ENCODE measurements at places on chromosomes 7 and 10.

DNA sequence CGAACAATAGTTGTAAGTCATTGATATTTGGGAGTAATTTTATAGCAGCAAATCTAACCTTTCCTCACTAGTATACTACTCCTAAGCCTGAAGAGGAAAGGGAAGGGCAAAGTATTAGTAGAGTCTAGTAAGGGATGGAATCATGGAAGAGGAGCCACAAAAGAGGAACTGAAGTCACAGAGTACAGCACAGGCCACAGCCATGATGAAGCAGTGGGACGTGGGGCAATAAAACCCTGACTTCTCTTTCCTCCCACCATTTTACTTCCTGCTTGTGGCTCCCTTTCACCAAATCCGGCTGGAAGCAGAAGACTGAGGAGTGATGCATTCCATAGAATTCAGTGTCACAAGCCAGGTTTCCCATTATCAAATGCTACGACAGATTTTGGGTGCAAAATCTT lies 58.7 kb downstream of the CABCOCO1 start:
- no peak for DNase-seq

- DNase-seq: no peak
Measured at GRCh38 chr10:88074971-88075370, 211.5 kb downstream of the PTEN start.

DNA sequence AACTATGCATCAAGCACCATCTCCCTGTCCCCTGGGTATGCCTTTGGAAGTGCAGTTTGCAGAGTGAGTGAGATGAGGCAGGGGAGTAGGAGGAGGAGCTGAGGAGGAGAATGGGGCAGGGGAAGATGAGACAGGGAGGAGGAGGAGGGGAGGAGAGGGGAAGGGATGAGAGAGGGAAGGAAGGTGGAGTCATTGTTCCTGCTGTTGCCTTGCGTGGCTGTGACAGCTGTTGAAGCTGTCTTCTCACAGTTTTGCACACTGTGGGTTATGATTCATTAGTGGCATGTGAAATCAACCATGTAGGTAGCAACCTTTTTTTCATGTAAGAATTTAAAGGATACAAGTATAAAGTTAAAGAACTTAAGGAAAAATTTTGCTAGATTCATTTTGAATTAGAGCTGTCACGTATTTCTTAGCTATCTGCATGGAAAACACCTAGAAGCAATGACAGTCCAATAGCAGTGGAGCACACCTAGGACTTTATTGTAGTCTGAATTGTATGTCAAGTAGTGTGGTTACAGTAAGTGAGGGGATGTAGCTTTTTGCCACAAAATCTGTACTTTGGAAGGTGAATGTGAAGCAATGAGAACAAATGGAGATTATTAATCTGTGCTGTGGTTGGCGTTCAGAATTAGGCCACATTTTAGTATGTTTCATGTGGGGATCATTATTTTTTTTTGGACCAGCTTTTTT lies 21.7 kb downstream of the CCM2 start:
- DNase-seq: no peak

DNA sequence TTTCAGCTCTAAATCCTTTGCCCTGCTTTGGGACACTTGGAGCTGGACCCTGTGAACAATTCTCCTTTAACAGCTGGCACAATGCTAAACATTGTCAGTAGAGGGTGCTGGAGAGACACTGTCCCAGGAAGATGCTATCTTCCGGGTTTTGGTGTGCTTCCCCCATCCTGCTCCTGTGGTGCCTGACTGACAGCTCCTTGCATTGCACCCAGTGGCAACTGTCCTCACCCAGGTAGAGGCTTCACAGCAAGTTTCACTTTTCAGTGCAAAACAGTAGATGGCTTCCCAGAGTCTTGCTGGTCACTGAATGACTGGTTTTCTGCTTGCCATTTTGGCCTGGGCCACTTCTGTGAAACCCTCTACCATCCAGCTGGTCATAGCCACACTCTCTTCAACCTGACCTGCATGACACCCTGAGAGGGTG lies 77.3 kb downstream of the CDC14C start:
- DNase-seq: peak; percentile 87

- DNase-seq: no peak
Measured at GRCh38 chr7:84704380-84704779, 482.5 kb downstream of the SEMA3D start.

DNA sequence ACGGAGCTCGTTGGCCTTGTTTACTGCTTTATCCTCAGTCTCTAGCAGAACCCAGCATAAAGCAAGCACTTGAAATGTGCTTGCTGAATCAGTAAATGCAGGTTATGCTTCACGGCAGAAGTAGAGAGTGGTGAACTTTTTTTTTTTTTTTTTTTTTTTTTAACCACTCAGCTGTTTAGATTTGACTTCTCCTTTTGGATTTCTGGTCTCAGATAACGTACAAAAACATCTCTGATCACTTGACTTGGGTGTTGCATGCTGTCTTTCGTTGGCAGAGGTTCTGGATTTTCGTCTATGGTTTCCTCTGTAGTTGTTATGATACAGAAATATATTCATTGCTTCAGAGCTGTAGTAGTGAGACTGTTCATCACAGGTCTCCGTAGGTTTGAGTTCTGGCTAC lies 242.5 kb upstream of the HABP2 start:
- no peak for DNase-seq

- DNase-seq: no peak
Measured at GRCh38 chr7:22630069-22630468, 96.9 kb upstream of the IL6 start.

- no peak for DNase-seq
Measured at GRCh38 chr7:92722541-92722940, 113.8 kb downstream of the CDK6 start.

- no peak for DNase-seq
Measured at GRCh38 chr10:26621243-26621888, 76.1 kb upstream of the PDSS1 start.

DNA sequence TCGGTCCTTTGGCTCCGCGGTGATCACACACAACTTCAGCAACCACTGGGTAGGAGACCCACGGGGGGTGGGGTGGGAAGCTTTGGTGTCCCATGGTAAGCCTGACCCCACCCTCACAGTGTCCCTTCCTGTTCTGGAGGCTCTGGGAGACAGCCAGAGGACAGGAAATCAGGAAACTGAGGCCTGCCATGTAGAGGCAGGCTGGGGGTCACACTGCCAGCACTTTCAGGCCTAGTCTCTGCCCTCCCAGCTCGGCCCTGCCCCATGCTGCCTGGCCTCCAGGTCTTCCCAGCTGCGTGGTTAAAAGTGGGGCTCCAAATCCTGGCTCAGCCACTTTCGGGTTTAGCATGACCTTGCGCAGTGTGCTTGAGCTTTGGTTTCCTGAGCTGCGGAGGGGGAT lies 10.9 kb downstream of the AQP1 start:
- no peak for DNase-seq

- DNase-seq: no peak
Measured at GRCh38 chr10:116620423-116621400, at the start of gene PNLIPRP2. PNLIPRP2 (plus strand) TSS chr10:116620953.

DNA sequence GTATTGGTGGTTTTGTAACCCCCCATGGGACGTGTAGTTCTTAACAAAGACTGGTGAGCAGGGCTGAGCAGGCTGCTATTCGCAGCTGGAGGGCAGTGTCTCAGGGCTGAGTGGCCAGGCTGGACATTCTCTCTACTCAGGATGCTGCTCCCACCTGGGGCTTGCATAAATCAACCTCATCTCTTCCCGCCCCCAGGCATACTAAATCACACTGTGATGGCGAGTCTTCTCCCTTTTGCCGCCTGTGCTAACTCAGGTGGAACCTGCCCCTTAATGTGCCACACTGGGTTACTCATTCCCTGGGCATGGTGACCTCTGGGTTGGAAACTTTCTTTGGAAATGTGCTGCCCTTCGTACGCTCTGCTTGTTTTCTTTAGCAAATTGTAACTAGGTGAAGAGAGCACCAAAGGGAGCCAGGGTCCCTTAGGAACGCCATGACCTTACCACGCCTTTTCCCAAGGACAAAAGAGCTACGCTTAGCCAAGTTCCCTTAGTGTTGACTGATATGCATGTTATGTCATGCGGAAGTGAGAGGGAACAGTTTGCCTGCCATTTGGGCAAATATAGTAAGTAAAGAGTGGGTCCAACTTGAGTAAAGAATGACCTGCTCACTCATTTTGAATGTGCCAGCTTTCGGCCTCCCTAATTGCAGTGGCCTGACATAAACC lies 40.4 kb upstream of the COBL start:
- DNase-seq: no peak

DNA sequence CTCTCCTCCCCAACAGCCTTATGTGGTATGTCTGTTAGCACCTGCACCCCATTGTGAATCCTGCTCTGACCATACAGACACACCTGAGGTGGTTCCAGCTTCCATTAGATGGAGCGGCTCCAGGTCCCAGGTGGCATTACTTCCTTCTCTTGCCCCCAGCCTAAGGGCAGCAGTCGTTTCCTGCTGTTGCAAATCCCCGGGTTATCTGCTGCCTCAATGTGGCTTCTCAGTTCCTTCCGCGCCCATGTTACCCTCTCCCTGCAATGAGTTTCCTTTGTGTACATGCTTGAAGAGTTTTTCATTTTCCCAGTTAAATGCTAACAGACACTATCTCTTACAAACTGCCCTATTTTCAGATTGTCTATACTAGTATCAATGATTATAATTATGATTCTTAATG lies 62.8 kb upstream of the PRKCQ start:
- DNase-seq: no peak

- no peak for DNase-seq
Measured at GRCh38 chr10:117554241-117554814, 11.8 kb downstream of the EMX2 start.

DNA sequence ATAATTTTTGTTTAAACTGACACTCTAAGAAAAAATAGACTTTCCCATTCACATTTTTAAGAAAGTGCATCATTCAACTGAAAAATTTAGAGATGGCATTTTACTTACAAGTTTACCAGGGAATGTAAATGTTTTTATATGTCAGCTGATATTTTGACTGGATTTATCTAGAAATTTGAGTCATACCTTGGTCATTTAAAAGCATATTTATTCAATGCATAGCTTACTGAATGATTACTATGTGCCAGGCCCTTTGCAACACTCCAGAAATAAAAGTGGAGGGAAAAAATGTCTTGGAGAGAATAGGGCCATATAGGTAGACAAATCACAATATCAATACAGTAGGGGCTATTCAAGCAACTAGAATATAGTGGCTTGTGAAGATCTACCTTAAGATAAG lies 98.4 kb upstream of the FAM3C start:
- DNase-seq: no peak

- peak; percentile 33 for DNase-seq
Measured at GRCh38 chr7:146875237-146875785, 758.7 kb downstream of the CNTNAP2 start.

DNA sequence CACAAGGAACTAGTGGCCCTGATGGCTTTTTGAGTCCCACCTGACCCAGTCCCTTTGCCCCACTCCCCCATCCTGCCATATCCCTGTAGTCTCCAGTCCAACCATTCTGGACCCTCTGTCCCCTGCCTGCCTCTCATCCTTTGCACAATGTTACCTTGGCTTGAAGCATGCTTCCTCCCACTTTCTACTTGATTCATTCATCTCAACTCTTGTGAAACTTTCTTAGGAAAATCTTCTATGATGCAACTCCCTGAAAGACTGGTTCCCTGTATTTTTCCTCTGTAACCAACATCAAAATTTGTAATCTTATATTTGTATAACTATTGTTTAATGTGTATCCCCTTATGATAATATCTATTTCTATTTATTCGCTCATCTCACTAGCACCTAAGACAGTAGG lies 151.5 kb downstream of the LRRTM3 start:
- no peak for DNase-seq

GRCh38 chr10:37476285-37476684 lies 350.9 kb downstream of the ANKRD30A start:
- DNase-seq: no peak

DNA sequence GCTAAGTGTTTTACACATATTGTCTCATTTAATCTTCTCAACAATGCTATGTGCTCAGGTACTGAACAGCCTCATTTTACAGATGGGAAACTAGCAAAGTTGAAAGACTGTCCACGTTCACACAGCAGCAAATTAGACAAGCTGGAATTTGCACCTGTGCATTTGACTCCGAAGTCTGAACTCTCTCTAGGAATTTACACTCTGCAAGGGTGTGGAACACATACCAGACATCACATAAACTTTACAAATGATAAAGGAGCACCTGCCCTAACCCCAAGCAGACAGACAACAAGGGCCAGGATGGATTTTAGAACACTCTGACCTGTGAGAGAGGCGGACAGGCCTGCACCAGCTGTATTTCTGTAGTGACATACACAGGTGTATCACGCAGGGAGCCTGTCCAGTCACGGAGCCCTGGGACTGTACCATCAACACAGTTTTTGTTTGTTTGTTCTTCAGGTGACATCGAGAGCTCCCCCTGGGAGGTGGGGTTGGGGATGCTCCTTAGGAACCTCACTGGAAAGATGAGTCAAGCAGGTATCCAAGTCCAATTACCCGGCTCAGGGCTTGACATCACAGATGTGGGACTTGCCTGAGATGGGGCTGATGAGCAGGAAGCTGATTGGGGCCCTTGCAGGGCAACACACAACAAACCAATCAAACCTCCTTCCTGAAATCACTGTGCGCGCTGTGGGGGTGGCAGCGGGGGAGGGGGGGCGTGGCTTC lies 31.0 kb downstream of the MKI67 start:
- no peak for DNase-seq

- DNase-seq: no peak
Measured at GRCh38 chr7:16891338-16891737, 9.6 kb upstream of the AGR3 start.

- DNase-seq: no peak
Measured at GRCh38 chr7:38211940-38212339, 33.9 kb downstream of the STARD3NL start.

- DNase-seq: no peak
Measured at GRCh38 chr7:152588350-152588749, 87.6 kb downstream of the XRCC2 start.

DNA sequence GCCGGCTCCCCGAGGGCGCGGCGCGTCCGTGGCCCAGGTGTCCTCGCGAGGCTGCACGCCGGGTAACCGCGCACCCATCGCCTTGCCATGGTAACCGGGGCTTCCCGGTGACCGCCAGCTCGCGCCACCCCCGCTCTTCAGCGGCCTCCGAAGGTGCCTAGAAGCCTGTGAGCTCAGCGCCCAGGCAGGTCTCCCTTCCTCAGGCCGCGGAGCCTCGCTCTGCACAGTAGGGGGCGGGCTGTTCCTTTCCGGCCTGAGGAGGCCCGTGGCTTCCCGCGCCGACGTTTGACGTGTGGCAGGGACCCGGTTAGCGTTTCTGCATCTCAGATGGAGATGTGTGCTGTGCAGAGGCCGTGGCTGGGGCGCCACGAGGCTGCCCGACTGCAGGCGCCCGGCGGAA lies 117.1 kb downstream of the DYNC2I1 start:
- DNase-seq: peak; percentile 59

GRCh38 chr7:151373599-151373998 lies 32.0 kb downstream of the NUB1 start:
- no peak for DNase-seq

DNA sequence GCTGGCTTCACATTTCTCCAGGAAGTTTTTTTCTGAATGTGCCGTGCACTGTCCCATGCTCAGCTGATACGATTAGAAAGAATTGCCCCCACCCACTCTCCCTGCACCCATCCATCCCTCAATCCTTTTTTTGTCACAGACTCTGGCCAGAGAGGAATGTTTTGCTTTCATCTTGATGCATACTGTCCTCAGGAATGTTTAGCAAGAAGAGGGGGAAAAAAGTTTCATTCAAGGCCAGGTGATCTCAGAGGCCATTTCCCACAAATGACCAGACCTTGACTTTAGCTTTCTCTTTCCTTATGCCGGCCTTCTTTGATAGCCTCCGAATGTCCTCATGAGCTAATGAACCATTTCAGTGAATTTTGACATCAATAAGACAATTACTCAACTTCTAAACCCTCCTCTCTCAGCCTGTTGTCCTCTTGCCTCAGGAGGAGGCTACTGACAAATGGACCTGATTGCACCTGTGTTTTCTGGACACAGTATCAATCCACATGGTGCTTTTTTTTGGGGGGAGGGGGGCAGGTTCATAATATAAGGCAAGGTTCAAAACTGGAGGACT lies 105.0 kb upstream of the KLF6 start:
- peak; percentile 25 for DNase-seq

Data from NT2/D1 (cell line).